Naive B cell (primary cell): ENCODE measurements at places on chromosomes 3 and 15. TPM values are rescaled to one million over a fixed set of nuclear protein-coding genes. Genes with fewer than 3 reads are reported as not detected.

DNA sequence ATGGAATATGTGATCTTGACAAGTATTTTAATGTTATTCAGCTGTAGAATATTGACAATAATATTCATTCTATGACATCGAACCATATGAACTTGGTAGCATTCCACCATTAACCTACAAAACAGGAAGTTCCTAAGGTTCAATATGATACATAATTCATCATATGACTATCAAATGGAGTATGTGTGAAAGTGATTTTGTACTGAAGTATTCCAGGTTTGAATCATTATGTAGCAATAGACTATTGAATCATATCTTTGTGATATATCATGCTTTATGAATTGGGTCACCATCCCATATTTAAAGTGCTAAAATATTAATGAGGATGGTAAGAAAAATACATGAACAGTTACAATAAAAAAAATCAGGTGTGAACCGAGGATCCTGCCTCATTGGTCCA lies 95.1 kb downstream of the TP63 start:
- no peak overlapping the region for H3K4me3 ChIP-seq
- no peaks in the 10 kb centered on the region for H3K4me1 ChIP-seq
- no peak for DNase-seq
- no peak overlapping the region for H3K27ac ChIP-seq
- no peaks in the 10 kb centered on the region for H3K27me3 ChIP-seq
- no peaks in the 10 kb centered on the region for H3K36me3 ChIP-seq

SLC51B gene
- polyA plus RNA-seq: not detected

GRCh38 chr3:177182352-177182751 lies 14.9 kb downstream of the TBL1XR1 start:
- no peak for DNase-seq
- no peaks in the 10 kb centered on the region for H3K27me3 ChIP-seq
- peaks cover 7% of the 10 kb centered on the region for H3K36me3 ChIP-seq

DNA sequence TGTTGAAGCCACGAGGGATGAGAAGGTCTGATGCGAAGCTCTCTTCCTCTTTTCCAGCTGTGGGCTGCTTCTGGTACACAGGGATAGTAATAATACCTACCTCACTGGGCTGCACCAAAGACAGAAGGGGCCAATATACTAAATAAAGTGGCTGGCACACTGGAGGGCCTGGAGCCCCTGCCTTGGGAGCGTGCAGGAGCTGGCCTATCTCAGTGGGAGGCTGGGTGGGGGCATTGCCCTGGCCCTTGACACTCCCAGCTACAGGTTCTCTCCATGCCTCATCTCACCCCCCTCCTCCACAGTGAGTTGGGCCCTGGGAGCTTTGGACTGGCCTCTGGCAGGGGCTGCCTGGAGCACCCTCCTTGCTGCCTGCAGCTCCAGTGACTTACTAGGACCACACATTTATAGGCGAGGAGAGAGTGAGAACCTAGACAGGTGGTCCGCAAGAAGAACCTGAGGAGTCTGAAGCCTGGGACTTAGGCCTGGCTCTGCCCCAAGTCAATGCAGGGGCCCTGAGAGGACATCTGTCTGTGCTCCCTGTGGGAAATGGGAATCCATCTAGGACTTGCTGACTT lies 1.6 kb downstream of the NOX5 start:
- no peaks in the 10 kb centered on the region for H3K4me1 ChIP-seq
- peaks cover 17% of the 10 kb centered on the region for H3K27me3 ChIP-seq
- no peak for DNase-seq
- H3K36me3 ChIP-seq: no peaks in the 10 kb centered on the region

- DNase-seq: no peak
- H3K4me3 ChIP-seq: peak overlapping the region; percentile 21
- H3K27ac ChIP-seq: peak overlapping the region; percentile 79
- H3K27me3 ChIP-seq: peaks cover 74% of the 10 kb centered on the region
These were observed 2.2 kb downstream of the TYRO3 start for GRCh38 chr15:41561104-41561776.

- DNase-seq: no peak
- no peak overlapping the region for H3K4me3 ChIP-seq
- no peaks in the 10 kb centered on the region for H3K36me3 ChIP-seq
These were observed 6.4 kb downstream of the TMEM207 start for GRCh38 chr3:190443257-190443656.

DNA sequence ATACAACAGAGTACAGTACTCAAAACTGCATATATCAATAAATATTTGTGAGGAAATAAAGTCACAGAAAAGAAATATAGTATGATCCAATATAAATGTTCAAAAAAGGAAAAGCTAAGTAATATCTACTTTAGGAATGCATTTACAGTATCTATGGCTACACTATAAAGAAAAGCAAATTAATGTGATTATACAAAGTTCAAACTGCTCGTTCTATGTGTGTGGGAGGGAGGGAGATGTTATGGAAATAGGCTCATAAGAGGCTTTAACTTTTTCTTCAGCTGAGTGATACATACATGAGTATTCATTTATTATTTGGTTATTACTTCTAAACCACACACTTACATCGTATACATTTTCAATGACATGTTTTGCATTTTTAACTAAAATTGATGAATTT lies 377.7 kb upstream of the AGTR1 start:
- H3K36me3 ChIP-seq: no peaks in the 10 kb centered on the region
- H3K27me3 ChIP-seq: no peaks in the 10 kb centered on the region
- DNase-seq: no peak
- no peak overlapping the region for H3K4me3 ChIP-seq

MLF1 gene
- polyA plus RNA-seq: 0.70 TPM
